ENCODE measurements at places on chromosomes 3 and 15.

- no peak for DNase-seq
Observed at GRCh38 chr3:31367518-31367917, 165.2 kb upstream of the STT3B start.

- DNase-seq, result no peak
Observed at GRCh38 chr3:155416500-155417118, 123.1 kb upstream of the STRIT1 start.

DNA sequence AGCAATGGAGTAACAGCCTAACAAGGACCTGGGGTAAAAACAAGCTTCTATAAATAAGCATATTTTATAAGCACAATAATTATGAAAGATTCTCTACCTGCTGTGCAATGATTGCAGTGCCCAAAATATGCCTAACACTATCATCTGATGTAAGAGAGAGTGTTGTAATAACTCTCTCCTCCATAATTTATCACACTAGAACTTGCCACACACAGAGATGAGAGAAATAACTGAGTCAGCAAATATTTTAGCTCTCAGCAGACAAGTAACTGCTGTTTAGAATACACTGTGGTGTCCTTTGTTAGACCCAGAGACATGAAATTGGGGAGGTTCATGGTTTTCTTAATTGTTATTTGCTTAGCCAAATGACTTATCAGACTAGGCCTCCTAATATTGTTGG lies 105.3 kb upstream of the ACP3 start:
- DNase-seq, result no peak

DNA sequence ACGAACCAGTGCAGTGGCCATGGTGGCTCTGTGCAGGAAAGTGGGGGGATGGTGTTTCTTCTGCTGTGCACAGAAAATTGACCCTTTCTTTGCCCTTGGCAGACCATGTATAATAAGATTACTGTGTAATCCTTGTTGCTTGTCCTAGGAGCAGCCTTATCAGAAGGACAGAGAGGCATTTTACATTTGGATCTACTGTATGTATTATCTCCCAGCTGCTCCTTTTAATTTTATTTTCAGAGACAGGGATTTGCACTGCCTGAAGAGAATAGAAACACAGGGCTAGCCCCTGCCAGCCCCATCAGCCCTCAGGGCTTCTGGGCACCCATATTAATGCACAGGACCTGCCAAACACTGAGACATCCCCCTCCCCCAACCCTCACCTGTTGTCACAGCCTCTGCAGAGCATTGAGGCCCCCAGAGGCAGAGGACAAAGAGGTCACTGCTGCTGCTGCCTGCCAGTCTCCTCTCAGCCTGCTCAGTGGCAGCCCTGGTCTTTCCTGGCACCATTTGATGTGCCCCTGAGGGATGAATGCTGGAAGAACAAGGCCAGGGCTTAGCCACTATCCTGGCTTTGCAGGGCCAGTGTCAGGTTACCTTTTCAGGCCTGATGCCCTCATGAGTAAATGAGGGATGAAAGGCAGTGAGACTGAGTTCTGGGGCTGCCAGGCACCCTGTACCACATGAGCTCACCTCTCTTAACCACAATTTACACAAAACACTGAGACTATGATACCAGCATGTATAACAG lies 533.4 kb downstream of the NTRK3 start:
- no peak for DNase-seq

GRCh38 chr3:65961733-65962132 lies 77.0 kb downstream of the MAGI1 start:
- DNase-seq, result no peak

- no peak for DNase-seq
Observed at GRCh38 chr3:28924744-28925360, 356.0 kb upstream of the RBMS3 start.

Data from progenitor cell of endocrine pancreas (in vitro differentiated cells).